D721Med (cell line): ENCODE measurements at places on chromosomes 1 and 21.
A peak's percentile ranks its signal among the peaks of the same experiment; 100 is the strongest.

DNA sequence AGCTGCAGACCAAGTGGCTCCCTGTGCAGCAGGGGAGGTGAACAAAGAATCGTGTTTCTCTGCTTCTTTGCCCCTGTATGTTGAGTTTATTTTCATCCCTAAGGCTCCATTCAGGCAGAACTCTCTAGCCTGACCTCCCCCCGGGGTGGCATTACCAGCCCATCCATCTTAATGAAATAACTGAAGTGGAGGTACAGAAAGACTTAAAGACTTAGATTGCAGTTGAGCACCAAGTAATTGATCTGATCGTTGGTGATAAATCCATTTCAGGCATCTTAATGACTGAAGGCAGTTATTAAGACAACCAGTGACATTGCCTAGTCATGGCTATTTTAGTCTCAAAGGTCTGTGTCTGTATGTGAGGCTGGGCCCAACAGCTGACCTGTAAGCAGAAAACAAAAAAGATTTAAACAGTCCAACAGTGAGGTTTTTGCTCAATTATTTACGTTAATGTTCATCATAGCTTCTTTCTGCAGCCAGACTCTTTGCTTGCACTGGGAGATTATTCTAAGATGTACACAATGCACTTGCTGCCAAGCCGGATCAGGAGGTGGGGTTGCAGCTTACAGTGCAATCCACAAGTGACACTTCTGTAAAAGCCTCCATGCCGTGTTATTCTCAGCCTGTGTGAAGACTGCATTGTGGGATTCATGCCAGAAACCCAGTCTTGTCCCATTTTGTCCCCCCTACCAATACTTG, 363.0 kb upstream of the DUSP10 start:
- DNase-seq: peak; percentile 35

GRCh38 chr1:14698314-14698713, 99.8 kb downstream of the KAZN start:
- DNase-seq: no peak

DNA sequence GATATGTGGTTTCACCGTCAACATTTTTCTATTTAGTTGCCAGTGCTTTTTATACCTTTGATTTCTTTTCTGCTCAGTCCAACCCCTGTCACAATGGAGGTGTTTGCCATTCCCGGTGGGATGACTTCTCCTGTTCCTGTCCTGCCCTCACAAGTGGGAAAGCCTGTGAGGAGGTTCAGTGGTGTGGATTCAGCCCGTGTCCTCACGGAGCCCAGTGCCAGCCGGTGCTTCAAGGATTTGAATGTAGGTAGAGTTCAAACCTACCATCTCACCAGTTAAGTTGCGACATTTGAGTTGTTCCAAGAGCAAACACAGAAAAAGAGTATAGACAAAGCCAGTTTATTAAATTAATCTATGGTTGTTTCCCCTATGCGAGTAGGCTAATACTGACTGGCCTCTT, 161.3 kb downstream of the CRB1 start:
- DNase-seq: no peak

- DNase-seq: no peak
Measured at GRCh38 chr1:7644961-7645750, 125.9 kb upstream of the VAMP3 start.

DNA sequence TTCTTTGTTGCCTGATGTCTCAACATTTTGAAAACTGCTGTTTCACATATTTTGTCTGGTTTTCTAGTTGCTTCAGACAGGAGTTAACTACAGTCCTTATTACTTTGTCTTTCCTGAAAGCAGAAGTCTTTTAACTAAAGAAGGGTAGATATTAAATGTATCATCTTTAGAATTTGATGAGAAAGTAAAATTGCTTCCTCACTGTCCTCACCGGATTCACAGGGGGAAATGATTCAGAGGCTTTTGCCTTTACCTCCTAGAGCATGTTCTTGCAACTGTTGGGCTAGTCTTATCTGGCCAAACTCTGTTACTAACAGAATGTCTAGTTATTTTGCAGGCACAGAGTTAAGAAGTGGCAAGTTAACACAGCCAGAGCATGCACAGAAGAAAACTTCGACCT, 107.2 kb upstream of the VAV3 start:
- no peak for DNase-seq

DNA sequence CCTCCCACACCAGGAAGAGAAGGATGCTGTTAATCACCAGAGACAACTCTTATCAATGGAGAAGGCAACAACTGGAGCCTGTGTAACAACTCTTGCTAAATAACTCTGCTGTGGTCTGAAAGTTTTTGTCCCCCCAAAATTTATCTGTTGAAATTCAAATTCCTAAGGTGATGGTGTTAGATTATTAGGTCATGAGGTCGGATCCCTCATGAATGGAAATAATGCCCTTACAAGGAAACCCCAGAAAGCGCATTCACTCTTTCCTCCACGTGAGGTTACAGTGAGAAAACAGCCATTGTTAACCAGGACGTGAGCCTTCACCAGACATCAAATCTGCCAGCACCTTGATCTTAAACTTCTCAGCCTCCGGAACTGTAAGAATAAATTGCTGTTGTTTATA, 141.9 kb upstream of the CXADR start:
- no peak for DNase-seq

DNA sequence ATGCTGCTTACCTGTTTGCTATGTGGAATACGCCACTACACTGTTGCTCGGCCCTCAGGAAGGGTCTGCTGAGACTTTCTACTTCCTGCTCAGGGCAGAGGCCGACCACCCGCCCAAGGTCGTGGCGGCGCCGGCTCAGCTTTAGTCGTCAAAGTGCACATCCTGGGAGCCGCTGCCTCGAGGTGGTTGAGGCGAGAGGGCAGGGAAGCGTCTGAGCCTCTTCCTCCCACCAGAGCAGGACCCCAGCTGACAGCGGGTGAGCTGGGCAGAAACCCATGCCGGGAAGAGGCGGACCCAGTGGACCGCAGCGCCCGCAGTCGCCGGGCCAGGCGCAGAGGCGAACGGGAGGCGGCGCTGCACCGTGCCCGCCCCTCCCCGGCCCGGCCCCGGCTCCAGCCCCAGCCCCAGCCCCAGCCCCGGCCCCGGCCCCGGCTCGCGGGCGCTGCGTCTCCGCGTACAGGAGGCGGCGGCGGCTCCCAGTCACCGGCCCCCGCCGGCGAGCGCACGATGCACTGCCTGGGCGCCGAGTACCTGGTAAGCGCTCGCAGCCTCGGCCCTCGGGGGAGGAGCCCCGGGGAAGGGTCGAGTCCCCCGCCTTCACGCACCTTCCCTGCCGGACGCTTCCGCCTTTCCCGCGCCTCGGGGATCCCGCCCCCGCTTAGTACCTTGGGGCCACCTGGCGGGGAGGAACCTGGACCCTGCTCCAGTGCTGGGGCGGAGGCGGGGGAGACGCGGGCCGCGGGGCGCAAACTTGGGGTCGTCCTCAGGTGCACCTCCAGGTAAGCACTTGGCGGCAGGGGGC, at the start of gene SLC44A3:
TSS of gene SLC44A3 (plus strand) at position 413 of the 802 bp plus-strand sequence. CDS start at position 508, 95 bp downstream.
- DNase-seq: peak; percentile 30

DNA sequence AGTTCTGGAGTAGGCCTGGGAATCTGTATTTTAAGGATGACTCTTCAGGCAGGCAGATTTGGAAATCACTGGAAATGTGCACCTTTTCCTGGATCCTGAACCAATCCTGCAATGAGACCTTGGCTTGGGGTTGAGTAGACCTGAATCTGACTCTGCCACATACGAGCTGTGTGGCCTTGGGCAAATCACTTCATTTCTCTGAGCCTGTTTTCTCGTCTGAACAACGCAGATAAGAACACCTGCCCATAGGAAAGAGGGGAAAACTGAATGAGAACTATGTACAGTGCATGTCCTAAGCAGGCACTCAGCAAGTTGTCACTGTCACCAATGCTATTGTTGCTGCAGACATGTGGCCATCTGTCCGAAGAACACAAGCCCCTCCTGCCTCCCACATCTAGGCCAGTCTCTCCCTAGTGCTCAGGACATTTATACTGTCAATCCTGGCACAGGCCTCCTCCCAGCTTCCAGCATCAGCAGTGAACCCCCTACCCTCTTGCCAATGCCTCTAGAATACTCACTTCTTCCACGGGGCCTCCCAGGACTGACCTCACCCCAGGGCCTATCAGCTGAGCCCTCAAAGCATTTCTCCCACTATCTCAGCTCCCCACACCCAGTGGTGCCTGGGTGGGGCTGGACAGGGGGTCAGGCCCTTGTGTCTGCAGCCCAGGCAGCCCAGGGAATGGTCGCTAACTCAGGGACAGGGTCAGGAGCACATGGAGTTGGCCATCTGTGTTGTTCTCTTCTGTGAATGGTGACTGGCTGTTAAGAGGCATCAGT, 88.8 kb upstream of the ZBTB40 start:
- DNase-seq: no peak

GRCh38 chr1:211349741-211350140, 23.1 kb downstream of the TRAF5 start:
- no peak for DNase-seq

- no peak for DNase-seq
Measured at GRCh38 chr1:182957902-182958395, 5.0 kb upstream of the SHCBP1L start.

GRCh38 chr1:90671251-90671650, 45.9 kb downstream of the BARHL2 start:
- DNase-seq: no peak

DNA sequence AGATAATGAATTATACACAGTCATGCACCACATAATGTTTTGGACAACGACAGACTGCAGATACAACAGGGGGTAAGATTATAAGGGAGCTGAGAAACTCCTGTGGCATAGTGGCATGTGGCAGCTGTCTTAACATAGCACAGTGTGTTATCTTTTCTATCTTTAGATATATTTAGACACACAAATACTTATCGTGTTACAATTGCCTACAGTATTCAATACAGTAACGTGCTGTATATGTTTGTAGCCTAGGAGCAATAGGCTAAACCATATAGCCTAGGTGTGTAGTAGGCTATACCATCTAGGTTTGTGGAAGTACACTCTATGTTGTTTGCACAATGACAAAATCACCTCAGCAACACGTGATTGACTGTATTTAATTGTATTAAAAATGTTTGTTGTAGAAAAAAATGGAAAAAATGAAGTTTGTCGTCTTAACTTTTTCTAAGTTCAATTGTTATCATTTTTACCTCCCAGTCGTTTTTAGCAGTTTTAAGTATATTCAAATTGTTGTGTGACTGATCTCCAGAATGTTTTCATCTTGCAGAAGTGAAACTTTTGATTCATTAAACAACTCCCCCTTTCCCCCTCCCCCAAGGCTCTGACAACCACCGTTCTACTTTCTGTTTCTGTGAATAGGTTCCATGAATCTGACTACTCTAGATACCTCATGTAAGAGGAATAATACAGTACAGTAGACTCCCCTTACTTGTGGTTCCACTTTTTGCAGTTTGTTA, 351.0 kb upstream of the B3GALT2 start:
- DNase-seq: no peak

GRCh38 chr1:192766876-192767275, 42.0 kb upstream of the RGS2 start:
- DNase-seq: no peak

DNA sequence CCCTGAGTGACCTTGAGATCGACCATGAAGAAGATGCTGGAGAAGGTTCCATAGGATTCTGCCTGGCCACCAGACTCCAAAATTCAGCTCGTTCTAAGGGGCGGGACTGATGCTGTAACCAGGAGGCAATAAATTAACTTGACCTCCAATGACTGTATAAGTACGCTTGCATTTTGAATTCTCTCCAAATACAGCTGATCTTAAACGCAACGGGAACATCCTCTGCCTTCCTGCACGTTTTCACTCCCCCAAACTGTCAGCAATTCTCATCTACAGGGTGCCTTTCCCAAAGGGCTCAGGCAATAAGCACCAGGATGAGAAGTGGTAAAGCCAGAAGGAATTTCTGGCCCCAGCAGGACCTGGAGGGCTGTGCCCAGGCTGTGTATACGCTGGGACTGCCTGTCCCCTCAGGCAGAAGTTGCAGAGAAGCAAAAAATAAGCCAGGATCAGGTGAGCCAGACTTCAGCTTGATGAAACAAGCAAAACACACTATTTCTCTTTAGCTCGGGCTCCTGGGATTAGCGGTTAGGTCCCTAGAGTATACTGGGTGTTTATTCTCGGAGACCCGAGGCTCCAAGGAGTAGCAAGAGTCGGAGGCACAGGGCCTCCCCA, 124.8 kb downstream of the LRIG2 start:
- DNase-seq: no peak

DNA sequence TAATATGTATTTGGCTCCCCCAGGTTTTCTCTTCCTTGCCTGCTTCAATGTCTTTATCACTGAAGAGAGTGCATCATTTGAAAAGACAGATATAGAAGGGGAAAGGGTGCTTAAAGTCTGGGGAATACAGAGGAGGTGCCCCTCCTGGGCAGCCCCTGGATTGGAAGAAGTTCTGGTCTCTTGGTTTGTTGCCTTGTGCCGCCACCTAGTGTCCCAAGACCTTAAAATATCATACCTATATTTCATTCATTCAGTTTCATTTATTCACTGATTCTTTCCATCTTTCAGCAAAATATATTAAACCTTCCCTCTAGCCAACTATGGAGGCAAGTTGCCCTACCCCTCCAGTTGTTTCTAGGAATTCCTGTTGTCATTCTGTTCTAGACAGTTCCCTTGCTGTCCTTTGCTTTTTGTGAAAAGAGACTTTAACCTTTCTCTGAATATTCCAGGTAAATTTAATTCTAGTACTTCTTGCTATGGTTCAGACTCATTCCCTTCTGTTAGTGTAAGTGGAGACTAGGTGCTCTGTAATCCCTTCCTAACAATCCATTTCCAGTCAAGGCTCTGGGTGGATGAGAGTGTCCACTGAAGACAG, 56.1 kb downstream of the MEF2D start:
- no peak for DNase-seq

- DNase-seq: no peak
Measured at GRCh38 chr1:198436276-198436675, 104.2 kb downstream of the ATP6V1G3 start.

DNA sequence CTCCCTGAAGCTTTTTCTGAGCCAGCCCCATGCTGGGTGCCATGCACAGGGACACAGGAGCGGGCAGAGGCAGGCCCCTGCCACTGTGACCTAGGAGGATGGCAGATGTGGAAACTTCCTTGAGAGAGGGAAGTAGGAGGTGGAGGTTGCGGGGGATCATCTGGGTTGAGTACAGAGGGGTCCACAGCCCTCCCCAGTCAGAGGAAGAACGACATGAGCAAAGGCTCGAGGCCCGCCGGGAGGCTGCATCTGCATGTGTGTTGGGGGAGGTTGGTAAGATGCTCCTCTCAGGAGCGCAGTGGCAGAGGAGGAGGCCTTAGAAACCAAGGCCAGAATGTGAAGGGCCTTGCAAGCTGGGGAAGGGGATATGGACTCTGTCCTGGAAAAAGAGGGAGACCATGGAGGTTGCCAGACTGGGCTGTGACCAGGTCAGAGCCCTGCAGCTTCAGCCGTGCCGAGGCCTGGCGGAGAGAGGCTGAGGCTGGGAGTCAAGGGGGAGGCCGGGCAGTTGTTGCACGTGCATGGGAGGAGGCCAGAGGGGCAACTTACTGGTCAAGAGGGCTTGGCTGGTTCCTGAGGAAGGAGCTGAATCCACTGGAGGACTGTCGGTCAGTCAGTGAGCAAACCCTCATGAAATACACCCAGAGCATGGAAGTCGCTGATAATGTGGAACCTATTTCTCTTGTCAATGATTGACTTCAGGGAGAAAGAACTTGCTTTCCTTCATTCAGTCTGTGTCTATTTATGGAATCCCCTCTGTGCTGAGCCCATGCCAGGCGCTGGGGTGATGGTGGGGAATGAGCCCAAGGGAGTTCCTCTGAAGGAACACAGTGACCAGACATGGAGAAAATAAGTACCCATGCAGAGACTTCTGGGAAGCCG, 31.7 kb downstream of the A3GALT2 start:
- no peak for DNase-seq

GRCh38 chr1:47578721-47579419, 141.0 kb downstream of the FOXD2 start:
- DNase-seq: no peak

GRCh38 chr21:26098772-26099397, 71.7 kb downstream of the APP start:
- no peak for DNase-seq
